ENCODE measurements at places on chromosomes 3 and 15.

DNA sequence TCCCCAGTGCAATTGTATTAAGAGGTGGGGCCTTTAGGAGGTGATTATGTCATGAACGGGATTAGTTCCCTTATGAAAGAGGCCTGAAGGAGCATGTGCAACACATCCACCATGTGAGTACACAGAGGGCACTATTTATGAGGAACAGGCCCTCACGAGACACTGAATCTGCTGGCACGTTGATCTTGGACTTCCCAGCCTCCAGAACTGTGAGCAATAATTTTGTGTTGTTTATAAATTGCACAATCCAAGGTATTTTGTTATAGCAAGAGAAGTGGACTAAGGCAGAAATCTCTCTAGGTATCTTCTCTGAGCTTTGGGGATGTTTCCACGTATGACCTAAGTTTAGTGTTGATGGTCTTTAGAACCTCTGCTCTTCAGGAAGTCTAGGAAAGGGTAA, 149.3 kb upstream of the CBLB start:
- DNase-seq: no peak

- DNase-seq: peak; percentile 42
Observed at GRCh38 chr3:182235504-182235903, 523.8 kb downstream of the SOX2 start.

- no peak for DNase-seq
Observed at GRCh38 chr3:128598884-128599664, 51.5 kb downstream of the RPN1 start.

DNA sequence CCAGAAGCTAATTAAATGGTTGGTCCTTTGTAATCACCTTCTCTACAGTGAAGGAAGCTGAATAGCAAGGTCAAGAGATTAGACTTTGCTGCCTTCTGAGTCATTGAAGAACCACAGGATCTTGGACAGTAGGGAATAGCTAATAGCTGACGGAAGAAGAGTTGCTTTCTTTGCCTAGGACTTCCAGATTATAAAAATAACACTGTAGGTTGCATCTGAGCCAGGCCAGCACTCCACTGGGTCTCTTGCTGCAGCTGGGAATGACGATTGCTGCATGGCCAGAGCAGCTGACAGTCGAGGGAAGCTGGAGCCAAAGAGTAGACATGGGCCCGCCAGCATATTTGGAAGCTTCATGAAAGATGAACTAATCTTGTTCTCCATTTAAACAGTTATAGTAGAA, 81.5 kb upstream of the KCNMB2 start:
- DNase-seq: peak; percentile 17

- no peak for DNase-seq
Observed at GRCh38 chr3:43816372-43816771, 125.6 kb downstream of the ABHD5 start.

GRCh38 chr15:48358229-48359152, 27.3 kb downstream of the DUT start:
- peak; percentile 22 for DNase-seq

DNA sequence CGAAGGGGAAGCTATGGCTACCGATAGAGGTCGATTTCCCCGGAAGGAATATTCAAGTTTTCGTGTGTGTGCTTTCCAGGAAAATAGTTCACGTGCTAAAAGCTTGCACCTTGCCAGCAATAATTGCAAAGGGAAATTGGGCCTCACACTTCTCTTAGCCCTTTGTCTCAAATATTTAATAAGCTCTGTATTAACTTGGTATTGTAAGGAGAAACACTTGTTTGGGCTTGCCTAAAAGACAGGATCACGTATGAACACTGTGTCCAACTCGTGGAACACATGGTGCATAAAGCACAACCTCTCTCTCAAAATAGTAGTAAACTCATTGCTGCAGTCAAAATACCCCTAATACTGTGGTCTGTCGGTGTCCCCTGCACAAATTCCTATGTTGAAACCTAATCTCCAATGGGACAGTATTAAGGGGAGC, 352 bp upstream of the TMF1 start:
- DNase-seq: no peak

DNA sequence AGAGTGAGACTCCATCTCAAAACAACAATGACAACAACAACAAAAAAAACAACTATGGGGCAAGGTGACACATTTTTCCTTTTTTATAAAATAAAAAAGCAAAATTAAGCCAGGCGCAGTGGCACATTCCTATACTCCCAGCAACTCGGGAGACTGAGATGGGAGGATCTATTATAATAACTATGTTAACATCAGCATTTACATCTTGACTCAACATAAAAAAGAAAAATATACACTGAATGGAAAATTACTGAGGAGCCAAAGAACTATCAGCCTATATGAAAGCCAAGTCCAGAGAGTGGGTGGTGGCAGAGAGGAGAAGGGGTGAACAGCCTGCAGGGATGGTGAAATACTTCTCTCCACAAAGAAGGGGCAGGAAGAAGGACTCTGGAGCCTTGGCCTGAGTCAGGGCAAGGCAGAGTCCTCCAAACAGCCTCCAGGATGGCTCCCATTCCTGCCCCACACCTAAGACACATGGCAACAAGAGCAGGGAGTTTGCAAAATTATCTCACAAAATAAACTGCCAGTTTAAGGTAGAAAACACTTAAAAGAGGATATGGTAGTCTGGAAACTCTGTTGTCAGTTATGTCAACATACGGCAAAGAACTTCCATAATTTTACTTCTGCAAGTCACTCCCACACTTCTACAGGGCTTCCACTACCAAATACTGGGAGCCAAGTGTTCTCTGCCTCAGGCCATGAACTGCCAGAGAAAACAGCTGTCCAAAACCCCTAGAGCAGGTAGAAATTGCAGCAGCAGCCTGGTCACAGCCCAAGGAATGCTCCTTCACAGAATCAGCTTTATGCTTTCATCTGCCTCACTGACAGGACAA, 25.9 kb downstream of the HSPBAP1 start:
- no peak for DNase-seq

GRCh38 chr15:49471733-49472132, 48.7 kb downstream of the FGF7 start:
- DNase-seq: no peak

DNA sequence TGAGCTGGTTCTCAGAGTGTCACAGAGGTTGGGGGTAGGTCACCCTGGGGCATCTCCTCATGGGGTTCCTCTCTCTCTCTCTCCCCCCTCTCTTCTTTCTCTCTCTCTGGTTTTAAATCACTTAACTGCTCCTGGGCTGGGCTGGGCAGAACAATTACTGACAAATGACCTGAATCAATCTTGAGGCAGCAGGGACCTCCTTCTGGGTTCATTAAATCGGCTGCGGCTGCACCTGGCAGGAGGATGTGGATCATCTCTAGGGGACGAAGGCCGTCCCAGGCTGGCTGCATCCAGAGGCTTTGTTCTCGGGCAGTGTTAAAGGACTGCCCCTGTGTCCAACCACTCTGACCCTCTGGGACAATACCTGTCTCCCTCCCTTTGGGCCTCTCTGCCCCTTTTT, 143.1 kb downstream of the TLE3 start:
- DNase-seq: no peak

DNA sequence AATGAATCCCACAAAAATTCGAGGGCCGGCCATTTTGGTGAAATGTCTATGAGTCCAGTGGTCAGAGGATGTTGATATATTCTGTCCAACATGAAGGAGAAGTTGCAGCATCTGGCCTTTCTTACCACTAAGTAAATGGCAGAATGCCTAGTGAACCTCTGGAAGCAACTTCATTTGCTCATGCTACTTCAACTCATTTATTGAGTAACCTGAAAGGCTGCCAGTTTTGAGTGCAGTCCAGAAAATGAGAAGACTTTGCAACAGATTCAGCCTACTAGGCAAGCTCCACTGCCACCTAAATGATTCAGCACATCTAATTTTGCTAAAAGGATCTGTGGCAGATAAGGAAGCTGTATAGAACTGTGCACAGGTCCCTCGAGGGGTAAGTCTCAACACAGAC, 265.0 kb downstream of the OPA1 start:
- no peak for DNase-seq

DNA sequence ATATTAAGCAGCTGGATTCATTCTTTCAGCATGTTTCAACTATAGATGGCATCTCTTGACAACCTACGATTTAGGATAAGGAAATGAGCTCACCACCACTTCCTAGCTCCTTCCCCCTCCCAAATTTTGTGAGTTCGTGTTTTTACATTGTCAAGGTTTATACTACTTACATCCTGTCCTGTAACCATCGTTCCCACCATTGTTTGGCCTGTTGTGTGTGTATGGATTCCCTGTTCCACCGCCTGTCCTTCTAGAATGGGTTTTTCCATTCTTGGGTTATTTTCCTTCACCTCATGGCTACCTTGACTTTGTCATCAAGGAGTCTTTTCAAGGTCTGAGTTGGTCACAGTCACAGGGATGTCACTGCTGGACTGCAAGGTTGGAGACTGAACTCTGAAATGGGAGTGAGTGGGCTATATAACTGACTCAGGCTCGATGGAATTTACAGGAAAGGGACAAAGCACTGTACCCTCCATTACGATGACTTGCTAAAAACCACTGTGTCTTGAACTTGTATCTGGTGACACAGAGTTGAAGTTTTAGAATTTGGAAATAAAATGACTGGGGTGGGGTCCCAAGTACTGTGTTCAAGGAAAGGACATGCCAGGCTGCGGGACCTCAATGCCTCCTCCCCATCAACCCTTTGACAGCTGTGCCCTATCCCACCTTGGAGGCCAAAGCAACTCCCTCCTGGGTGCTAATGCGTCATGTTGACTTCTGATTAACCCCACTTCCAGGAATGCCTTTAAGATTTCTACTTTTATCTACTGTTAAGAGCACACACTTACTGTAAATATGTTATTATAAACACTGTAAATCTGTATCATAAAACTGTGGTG, 66.8 kb upstream of the BLM start:
- no peak for DNase-seq

DNA sequence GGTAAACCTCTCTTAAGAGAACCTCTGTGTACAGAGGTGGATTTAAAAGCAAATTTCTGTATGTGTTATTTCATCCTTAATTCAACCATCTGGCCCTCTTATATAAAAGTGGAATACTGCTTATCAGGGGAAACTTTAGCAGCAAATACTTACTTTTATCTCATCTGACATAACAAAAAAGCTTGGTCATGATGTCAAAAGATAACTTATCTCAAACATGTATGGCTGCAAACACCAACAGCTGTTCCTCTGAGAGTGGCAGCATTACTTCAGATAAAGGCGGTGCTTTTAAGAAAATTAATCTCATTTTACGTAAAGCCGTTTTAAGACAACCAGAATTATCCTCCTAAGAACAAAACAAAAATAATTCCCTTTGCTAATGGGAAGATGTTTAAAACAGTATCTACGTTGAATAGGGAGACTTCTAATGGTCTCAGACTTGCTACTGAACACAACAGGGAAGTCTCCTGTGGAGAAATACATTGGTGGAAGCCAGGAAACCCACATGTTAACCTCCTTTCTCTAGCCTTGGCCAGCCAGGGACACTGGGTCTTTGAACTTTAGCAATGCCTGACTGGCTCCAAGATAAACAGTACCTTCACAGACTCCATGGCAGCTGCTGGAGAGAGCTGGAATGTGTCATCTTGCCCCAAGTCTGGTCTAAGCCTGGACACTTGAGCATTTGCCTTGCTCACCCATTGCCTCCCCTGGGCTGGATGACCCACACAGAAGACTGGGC, 18.1 kb downstream of the ARRDC4 start:
- DNase-seq: no peak

DNA sequence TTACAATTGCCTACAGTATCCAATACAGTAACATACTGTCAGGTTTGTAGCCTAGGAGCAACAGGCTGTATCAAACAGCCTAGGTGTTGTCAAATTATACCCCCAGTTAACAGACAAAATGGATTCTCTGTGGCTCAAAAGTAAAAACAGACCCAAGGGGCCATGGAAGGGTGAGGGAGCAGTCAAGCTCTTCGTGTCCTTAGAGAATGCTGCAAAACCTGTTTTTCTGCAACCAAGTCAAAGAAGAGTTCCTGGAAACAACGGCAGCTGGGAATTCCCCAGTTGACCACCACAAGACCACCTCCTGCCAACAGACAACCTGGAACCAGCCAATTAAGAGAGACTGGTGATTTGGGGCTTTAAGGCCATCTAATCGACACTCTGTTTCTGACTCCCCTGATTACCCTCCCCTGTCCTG, 11.1 kb upstream of the THUMPD3 start:
- no peak for DNase-seq

- no peak for DNase-seq
Observed at GRCh38 chr3:37968813-37969595, 21.6 kb upstream of the VILL start.
